Lower leg skin (tissue), 4 donors: ENCODE measurements at places on chromosomes 11 and 22. TPM values are rescaled to one million over a fixed set of nuclear protein-coding genes. Genes with fewer than 3 reads are reported as not detected.

Gene C22orf23
- not detected for total RNA-seq

Gene RASD2
- total RNA-seq, result 0.27 TPM

Gene RGL4
- total RNA-seq, result not detected

Gene SLC37A2
- total RNA-seq, result 259 TPM

Gene CCDC73
- not detected for total RNA-seq

Gene ZBTB16
- 369 TPM for total RNA-seq

Gene HSPB2
- total RNA-seq, result 6.7 TPM

Gene MFRP
- total RNA-seq, result not detected

Gene KRTAP5-10
- not detected for total RNA-seq

Gene PGGHG
- total RNA-seq, result 4.0 TPM

Gene H19
- total RNA-seq, result 64.3 TPM

Gene CCDC87
- 0.42 TPM for total RNA-seq

Gene SLC22A12
- total RNA-seq, result not detected

Gene FAR1
- 10.6 TPM for total RNA-seq

Gene INS
- not detected for total RNA-seq

Gene CSNK2A3
- total RNA-seq, result 0.71 TPM

Gene PANX2
- total RNA-seq, result 1.4 TPM

Gene APOA4
- not detected for total RNA-seq

Gene OR2AT4
- not detected for total RNA-seq

Gene LIF
- 7.1 TPM for total RNA-seq

Gene TMEM109
- 101 TPM for total RNA-seq
